ENCODE measurements at places on chromosomes 2 and 18. TPM values are rescaled to one million over a fixed set of nuclear protein-coding genes. Genes with fewer than 3 reads are reported as not detected.

GRCh38 chr18:8235894-8236293, 373.3 kb upstream of the RAB12 start:
- no peak for DNase-seq

GRCh38 chr18:25345081-25345866, 6.7 kb downstream of the ZNF521 start:
- DNase-seq, result no peak

DNA sequence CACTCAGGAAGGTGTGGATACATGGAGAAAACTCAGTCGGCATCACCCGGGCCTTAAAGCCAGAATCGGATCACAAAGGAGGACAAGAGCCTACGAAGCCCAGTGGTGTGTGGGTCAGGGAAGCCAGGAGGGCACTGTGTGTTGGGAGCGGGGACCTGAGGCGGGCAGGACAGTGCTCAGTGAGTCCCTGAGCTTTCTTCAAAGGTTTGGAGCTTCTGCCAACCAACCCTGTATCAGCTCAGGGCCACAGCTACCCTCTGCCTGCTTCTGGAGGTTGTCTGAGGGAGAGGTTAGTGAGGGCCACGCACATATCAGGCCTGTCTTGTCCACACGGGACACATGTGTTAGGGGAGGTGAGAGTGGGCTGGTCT, 52.4 kb downstream of the DYSF start:
- DNase-seq, result no peak

The CPLX4 gene
- total RNA-seq, result not detected

- no peak for DNase-seq
These were observed 35.5 kb downstream of the POU3F3 start for GRCh38 chr2:104889291-104889959.

GRCh38 chr2:79793006-79793405, 280.2 kb downstream of the CTNNA2 start:
- DNase-seq, result no peak

GRCh38 chr2:46963210-46963609, 47.6 kb upstream of the MCFD2 start:
- DNase-seq, result no peak

- no peak for DNase-seq
These were observed 14.8 kb upstream of the C2orf66 start for GRCh38 chr2:196823750-196824522.

The LTBP1 gene
- total RNA-seq, result 0.07 TPM

DNA sequence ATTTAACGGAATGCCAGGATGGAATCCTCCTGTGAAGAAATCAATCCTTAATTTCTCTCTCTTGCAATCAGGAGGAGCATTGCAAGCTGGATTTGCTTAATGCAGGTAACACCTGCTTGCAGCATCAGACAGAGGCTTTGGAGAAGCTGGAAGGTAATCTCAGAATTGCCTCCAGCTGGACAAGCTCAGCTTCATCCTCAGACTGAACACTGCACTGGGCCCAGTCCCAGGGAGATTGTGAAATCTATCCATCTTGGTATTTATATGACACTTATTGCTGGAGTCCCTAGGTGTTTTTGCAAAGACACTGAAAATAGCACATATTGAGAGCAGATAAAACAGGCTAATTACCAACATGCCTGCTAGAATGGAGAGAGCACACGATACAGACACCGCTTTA, 179.4 kb upstream of the SESTD1 start:
- DNase-seq, result no peak

The EHBP1 gene
- total RNA-seq, result 25.0 TPM

- DNase-seq, result peak; percentile 37
These were observed 640 bp downstream of the SPTBN1 start for GRCh38 chr2:54456612-54457322.

GRCh38 chr2:188851311-188851710, 122.9 kb upstream of the COL3A1 start:
- DNase-seq, result no peak

The ASB18 gene
- total RNA-seq, result not detected

The NOTO gene
- not detected for total RNA-seq

The SPC25 gene
- 0.18 TPM for total RNA-seq

- DNase-seq, result no peak
These were observed 68.2 kb upstream of the LRRTM4 start for GRCh38 chr2:77590298-77590917.

The SERPINB10 gene
- total RNA-seq, result not detected

DNA sequence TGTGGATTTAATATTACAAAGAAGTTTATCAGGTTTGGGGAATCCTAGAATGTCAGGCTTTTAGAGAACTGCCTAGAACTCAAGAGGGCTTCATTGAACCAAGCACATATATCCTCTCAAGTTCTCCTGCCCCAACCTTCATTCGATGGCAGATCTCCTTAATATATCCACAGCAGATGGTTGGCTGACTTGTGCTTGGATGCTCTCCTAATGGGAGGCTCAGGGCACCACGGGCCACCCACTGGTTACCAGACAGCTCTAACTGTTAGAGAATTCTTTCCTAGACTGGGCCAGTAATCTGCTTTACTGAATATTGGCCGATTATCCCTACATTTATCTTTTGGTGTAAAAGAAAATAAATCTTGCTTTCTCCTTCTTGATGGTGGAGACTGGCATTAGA, 87.2 kb upstream of the ATP8B1 start:
- DNase-seq, result no peak

GRCh38 chr2:46765045-46765444, 150.6 kb downstream of the MCFD2 start:
- no peak for DNase-seq

DNA sequence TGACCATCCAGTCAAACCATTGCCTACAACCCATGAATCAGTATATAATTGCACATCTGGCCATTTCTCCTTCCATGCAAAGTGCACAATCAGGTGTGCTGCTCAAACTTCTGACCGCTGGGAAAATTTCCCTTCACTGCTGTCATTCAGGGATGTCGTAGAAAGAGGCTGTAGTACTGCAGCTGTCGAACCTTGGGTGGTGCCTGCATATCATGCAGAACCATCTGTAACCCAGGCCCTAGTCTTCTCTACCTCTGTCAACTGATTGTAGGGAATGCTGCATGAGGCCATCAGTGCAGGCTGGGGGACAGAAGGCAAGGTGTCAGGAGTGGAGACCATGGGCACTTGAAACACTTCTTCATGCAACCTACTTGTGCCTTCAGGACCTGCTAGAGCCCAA, 267.5 kb downstream of the CALCRL start:
- DNase-seq, result no peak

The GYPC gene
- 50.1 TPM for total RNA-seq

DNA sequence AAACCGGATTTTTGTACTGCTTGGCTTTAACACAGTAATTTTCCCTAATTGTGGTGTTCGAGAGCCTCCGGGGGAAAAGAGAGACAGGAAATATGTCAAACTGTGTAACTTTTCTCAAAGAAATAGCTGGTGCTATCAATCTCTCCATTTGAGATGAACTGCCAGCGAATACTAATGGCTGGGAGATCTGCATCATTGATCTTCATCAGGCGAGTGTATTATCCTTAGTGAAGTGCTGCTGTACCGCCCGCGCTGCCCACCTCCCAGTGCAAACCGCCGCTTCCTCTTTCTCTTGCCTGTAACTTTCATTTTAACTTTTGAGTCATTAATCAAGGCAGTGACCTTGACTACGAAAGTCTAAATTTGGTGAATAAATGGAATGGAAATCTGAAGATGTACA, 246.1 kb upstream of the ST6GAL2 start:
- no peak for DNase-seq

GRCh38 chr2:119897736-119898395, 115.0 kb upstream of the EPB41L5 start:
- DNase-seq, result no peak

DNA sequence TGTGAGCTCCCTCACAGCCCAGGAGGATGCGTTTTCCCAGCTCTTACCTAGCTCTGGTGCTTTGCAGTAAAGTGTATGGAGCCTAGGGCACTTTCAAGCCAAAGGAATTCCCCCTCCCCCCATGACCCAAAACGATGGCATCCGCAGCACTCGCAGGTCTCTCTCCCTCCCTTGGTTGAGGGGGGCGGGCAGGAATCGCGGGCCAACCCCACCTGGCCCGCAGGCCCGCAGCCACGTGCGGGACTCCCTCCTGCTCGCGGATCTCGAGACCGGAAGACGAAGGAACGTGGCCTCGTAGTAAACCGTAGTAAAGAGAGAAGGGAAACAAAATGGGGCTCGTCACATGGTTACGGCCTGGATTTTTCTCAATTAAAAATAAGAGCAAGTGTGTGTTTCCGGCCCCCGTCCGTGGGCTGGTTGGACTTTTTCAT, 8.5 kb downstream of the IRS1 start:
- DNase-seq, result no peak

The SIX3 gene
- not detected for total RNA-seq

The UCN gene
- total RNA-seq, result 1.2 TPM

DNA sequence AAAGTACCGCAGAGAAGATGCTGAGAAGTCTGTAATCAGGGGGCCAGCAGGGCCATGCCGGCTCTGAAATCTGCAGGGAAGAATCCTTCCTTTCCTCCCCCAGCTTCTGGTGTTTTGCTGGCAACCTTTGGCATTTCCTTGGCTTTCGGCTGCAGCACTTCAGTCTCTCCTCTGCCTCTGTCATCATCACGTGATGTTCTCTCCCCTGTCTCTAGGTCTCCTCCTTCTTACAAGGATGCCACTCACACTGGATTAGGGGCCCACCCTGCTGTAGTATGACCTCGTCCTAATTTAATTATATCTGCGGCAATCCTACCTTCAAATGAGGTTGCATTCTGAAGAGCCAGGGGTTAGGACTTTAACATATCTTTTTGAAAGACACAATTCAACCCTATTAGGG, 13.8 kb upstream of the RAB12 start:
- DNase-seq, result no peak

DNA sequence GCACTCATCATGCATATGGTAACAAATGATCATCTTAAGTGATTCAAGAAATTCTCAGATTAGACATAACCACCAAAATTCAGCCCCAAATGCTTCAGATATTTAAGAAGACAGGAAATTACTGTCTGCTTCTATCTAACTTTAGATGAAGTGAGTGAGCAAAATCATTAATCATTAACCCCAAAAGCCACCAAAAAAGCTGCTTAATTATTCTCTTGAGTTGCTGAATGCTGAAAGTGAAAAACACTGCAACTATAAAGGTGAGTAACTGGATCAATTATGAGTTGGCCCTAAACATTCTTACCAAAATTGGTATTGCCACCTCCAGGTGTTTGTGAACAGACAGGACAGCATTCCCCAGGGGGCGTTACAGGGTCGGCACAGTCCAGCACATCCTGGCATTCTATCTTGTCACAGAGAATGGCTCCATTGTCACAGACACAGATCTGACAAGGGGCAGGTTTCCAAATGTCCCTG, 69.6 kb downstream of the COL5A2 start:
- no peak for DNase-seq

The OBSL1 gene
- not detected for total RNA-seq

- DNase-seq, result no peak
These were observed 145.0 kb downstream of the DAW1 start for GRCh38 chr2:228016402-228016801.

GRCh38 chr2:27379836-27380625, 503 bp downstream of the ZNF513 start:
- peak; percentile 20 for DNase-seq

- DNase-seq, result no peak
These were observed 202.4 kb downstream of the INSIG2 start for GRCh38 chr2:118290411-118291250.

GRCh38 chr18:46842583-46842982, 74.7 kb downstream of the PIAS2 start:
- DNase-seq, result no peak

The ANKRD23 gene
- total RNA-seq, result 6.1 TPM

The NXPH2 gene
- not detected for total RNA-seq

DNA sequence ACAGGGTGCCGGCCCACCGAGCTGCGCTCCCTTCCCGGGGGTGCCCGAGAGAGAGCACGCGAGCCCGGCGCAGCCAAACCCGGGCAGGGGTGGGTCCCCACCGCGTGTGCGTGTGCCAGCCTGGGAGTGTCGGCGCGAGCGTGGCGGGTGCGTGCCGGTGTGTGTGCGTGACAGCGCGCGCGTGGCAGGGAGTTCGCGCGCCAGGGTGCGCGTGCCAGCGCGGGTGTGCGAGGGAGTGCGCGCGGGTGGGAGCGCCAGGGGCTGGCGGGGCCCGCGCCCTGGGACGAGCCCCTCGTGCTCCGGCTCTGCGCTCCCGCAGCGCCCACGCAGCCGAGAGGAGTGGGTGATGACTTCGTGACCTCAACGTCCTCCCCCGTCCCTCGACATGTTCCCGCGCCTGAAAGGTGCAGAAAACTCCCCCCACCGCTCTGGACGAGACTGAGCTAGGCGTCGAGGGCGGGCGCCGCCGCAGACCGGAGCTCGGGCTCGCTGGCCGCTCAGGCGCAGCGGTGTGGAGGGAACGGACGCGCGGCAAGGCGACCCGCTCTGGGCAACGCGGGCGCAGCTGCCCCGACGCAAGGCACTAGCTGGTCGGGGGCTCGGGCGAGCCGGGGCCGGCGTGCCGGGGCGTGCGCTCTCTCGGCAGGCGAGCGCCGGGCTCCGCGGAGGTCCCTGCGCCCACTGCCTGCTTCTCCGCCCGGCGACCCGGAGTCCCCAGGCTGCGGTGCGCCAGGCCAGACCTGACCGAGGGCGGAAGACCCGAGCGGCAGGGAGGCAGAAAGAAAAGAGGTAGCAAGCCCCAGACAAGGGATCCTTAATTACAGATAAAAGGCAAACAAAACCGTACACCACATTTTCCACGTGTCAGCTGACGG, 582.8 kb downstream of the ZEB2 start:
- DNase-seq, result peak; percentile 24

DNA sequence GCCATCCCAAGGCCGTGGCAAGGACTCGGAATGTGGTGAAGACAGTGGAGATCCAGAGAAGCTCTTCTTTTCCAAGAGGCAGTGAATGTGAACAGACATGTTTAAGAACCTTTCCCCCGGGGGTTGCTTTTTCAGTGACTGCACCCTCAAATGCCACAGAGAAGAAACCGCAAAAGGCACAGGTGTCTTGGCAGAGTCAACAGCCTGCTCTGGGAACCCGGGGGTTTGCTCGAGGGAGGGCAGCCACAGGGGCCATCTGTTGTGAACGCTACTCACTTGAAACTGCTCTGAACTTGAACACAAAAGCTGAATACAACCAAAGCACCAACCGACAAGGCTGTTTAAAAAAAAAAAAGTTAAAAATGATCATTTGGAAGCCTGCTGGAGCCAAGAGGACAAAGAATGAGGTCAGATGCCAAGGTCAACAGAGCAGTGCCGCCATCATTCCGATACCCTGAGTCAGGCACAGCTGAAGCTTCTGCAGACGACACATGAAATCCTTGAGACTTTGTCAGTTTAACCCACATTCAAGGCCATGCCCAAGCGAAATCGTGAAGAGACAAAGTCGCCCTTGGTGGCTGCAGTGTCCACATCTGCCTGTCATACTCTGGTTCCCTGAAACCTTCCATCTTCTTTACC, 47.4 kb downstream of the PSMG2 start:
- DNase-seq, result no peak

- DNase-seq, result no peak
These were observed 139.3 kb upstream of the CTDP1 start for GRCh38 chr18:79540161-79540903.

GRCh38 chr2:47555368-47555767, 152.4 kb downstream of the MSH2 start:
- no peak for DNase-seq
